ENCODE measurements at places on chromosomes 5 and 9.

GRCh38 chr5:141941779-141942178, 16.2 kb downstream of the PCDH12 start:
- H3K4me1 ChIP-seq: no peaks in the 10 kb centered on the region
- no peak overlapping the region for H3K4me3 ChIP-seq
- peaks cover 2% of the 10 kb centered on the region for H3K36me3 ChIP-seq
- no peak overlapping the region for H3K27ac ChIP-seq
- no peak for DNase-seq

DNA sequence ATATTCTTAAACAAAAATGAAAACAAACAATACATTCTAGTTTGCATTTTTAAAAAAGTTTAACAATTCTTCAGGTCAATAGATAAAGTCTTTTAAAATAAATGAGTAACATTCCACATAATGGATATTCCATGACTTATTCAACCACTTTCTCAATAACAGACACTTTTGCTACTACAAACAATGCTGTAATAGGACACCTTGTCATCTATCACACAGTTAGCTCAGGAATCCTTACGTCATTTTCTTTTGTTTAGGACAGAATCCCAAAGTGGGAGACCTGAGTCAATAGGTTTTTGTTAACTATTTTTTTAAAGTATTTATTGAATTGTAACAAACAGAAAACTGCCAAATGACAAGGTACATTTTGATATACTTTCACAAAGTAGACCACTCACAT, 72.5 kb downstream of the CEP120 start:
- no peaks in the 10 kb centered on the region for H3K4me1 ChIP-seq
- H3K4me3 ChIP-seq: no peak overlapping the region
- no peak for DNase-seq
- no peaks in the 10 kb centered on the region for H3K27me3 ChIP-seq
- H3K27ac ChIP-seq: no peak overlapping the region

- H3K36me3 ChIP-seq: no peaks in the 10 kb centered on the region
- H3K4me3 ChIP-seq: no peak overlapping the region
- no peaks in the 10 kb centered on the region for H3K27me3 ChIP-seq
- DNase-seq: no peak
These were observed 54.7 kb upstream of the ADAMTS16 start for GRCh38 chr5:5085381-5085780.

- no peak overlapping the region for H3K27ac ChIP-seq
- DNase-seq: no peak
- no peaks in the 10 kb centered on the region for H3K4me1 ChIP-seq
- H3K27me3 ChIP-seq: no peaks in the 10 kb centered on the region
- no peaks in the 10 kb centered on the region for H3K36me3 ChIP-seq
These were observed 170.1 kb downstream of the ADAMTS12 start for GRCh38 chr5:33721491-33722200.

DNA sequence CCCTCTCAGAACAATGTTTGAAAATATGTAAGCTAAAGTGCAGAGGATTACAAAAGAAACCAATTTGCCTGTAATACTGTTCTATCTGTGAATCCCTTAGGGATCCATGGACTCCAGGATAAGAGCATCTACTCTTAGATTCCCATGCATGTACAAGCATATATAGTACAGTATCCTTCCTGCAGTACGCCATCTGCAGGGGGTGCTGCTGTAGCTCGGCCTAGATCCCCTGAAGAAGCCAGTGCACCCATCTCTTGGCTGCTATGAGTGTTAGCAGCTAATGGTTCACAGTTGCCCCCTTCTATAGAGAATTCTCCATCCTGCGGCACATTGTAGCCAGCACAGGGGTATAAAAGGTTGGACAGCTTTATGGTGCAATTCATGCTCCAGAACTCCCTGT, 61.8 kb upstream of the SLC30A5 start:
- no peaks in the 10 kb centered on the region for H3K36me3 ChIP-seq
- H3K27me3 ChIP-seq: peaks cover 2% of the 10 kb centered on the region
- no peaks in the 10 kb centered on the region for H3K4me1 ChIP-seq
- H3K27ac ChIP-seq: no peak overlapping the region

DNA sequence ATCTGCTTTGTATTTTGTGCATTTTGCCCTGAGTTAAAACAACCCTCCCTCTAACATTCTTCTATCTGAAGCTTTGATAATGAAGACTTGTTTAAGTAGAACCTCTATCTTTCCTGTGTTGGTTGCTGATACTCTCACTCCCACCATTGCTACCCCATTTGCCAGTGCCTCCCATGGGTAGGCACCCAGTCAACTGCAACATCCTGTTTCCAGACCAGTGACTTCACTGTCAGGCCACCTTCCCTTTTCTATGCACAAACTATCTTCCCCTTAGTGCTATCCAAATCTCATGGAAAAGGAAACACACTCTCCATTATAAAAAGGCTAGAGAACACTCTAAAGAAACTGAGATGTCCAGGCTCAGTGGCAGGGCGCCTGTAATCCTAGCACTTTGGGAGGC, 5.6 kb upstream of the IARS1 start:
- peaks cover 58% of the 10 kb centered on the region for H3K36me3 ChIP-seq
- peaks cover 27% of the 10 kb centered on the region for H3K4me1 ChIP-seq
- H3K4me3 ChIP-seq: no peak overlapping the region
- no peaks in the 10 kb centered on the region for H3K27me3 ChIP-seq
- peak overlapping the region; percentile 74 for H3K27ac ChIP-seq

GRCh38 chr9:100111235-100111634, 12.2 kb downstream of the INVS start:
- no peak overlapping the region for H3K27ac ChIP-seq
- H3K36me3 ChIP-seq: peaks cover 9% of the 10 kb centered on the region
- no peaks in the 10 kb centered on the region for H3K27me3 ChIP-seq
- no peak overlapping the region for H3K4me3 ChIP-seq

DNA sequence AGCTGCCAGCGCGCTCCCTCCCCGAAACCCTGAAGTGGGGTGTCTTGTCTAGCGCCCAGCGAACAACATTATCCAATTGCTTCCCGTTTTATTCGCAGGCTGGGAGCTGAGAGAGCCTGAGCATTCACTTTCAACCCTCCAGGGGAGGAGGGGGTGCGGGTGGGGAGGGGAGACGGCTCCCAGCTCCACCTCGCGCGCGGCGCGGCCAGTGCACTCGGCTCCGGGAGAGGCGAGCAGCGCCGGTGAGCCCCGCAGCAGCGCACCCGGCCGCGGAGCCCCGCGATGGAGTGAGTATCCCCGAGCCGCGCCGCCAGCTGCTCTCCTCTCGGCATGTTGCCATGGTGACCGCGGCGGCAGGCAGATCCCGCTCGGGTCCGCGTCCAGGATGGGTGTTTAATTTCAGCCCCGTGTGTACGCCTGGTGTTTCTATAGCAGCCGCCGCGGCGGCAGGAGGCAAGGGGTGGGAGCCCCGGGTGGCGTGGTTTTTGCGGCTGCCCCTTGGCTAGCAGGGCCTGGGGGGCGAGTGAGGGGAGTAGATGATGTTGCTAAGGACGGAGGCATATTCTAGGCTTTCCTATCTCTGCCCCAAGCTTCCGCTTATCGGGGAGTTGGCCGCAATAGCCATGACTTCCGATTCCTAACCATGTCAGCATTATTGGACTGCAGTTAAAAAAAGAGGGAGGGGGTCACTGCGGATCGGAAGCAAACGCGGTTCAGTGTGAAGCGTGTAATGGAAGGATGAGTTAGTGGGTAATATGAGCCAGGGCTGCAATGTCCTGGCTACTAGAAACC, 139.2 kb upstream of the PALM2AKAP2 start:
- peaks cover 9% of the 10 kb centered on the region for H3K4me1 ChIP-seq
- no peak overlapping the region for H3K27ac ChIP-seq

- H3K4me1 ChIP-seq: no peaks in the 10 kb centered on the region
- H3K27me3 ChIP-seq: no peaks in the 10 kb centered on the region
- no peak overlapping the region for H3K4me3 ChIP-seq
- no peak for DNase-seq
- H3K27ac ChIP-seq: no peak overlapping the region
These were observed 139.5 kb downstream of the BARX1 start for GRCh38 chr9:93815677-93816076.

DNA sequence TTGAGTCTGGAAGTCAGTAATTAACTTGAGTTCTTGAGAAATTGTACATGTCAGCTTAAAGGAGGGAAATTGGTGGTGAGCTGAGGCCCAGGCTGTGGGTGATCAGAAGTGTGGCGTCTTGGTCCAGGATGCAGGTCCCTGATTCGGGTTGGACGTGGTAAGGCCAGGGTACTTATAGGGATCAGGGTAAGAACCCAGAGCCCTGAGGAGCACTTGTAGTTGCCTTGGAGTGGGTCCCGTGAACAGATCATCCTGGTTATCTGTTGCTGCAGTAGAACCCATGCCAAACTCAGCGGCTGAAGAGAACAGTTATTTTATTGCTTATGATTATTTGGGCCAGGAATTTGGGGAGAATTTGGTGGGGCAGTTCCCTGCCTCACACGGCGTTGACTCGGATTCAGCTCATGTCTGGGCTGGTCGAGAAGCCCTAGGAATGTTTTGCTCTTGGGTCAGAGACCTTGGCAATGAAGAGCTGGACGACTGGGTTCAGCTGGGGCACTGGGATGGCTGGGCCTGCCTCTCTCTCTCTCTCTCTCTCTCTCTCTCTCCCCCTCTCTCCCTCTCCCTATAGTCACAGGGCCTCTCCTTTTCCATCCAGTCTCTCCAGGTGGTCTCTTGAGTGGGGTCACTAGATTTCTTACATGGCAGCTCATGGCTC, 73.1 kb downstream of the PDZD2 start:
- H3K4me3 ChIP-seq: no peak overlapping the region
- no peak for DNase-seq
- no peaks in the 10 kb centered on the region for H3K27me3 ChIP-seq
- no peak overlapping the region for H3K27ac ChIP-seq
- no peaks in the 10 kb centered on the region for H3K4me1 ChIP-seq
- no peaks in the 10 kb centered on the region for H3K36me3 ChIP-seq

- no peak overlapping the region for H3K4me3 ChIP-seq
- H3K36me3 ChIP-seq: no peaks in the 10 kb centered on the region
- DNase-seq: no peak
- H3K27me3 ChIP-seq: peaks cover 3% of the 10 kb centered on the region
These were observed 97.3 kb upstream of the DAB2 start for GRCh38 chr5:39521940-39522590.

DNA sequence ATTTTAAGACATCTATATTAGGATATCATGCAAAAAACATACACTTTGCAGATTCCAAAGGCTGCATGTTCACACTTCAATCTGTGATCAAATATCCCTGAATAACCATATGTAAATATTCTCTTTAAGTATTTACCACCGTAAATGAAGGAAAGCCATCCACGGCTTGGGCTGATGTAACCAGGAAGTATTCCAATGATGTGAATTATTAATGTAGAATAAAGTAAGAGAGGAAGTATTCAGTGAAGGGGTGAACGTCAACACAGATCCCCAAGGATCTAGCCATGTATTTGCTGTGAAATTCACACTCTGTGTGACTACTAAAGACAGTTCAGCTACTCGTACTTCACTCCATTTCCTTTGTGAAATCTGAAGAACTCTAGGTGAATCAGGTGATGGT, 75.2 kb downstream of the CDH6 start:
- no peaks in the 10 kb centered on the region for H3K27me3 ChIP-seq
- DNase-seq: no peak
- no peak overlapping the region for H3K27ac ChIP-seq
- no peaks in the 10 kb centered on the region for H3K4me1 ChIP-seq
- no peak overlapping the region for H3K4me3 ChIP-seq
- no peaks in the 10 kb centered on the region for H3K36me3 ChIP-seq

GRCh38 chr5:76682387-76682786, 33.5 kb upstream of the F2R start:
- peaks cover 8% of the 10 kb centered on the region for H3K4me1 ChIP-seq
- no peak overlapping the region for H3K4me3 ChIP-seq
- no peaks in the 10 kb centered on the region for H3K27me3 ChIP-seq
- no peak for DNase-seq
- H3K27ac ChIP-seq: no peak overlapping the region

DNA sequence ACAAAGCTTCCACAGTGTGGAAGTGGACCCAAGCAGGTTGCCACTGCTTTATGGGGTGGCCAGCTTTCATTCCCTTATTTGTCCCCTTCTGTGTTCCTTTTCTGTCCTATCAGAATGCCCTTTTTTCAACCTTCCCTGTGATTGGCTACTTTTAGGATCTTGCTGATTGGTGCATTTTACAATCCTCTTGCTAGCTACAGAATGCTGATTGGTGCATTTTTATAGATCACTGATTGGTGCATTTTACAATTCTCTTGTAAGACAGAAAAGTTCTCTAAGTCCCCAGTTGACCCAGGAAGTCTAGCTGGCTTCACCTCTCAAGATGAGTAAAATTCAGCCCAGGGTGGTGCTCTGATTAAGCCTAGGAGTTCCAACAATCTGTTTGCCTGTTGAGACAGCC, 157.2 kb upstream of the ERCC6L2 start:
- no peak for DNase-seq
- no peak overlapping the region for H3K4me3 ChIP-seq
- no peaks in the 10 kb centered on the region for H3K27me3 ChIP-seq
- no peaks in the 10 kb centered on the region for H3K4me1 ChIP-seq

DNA sequence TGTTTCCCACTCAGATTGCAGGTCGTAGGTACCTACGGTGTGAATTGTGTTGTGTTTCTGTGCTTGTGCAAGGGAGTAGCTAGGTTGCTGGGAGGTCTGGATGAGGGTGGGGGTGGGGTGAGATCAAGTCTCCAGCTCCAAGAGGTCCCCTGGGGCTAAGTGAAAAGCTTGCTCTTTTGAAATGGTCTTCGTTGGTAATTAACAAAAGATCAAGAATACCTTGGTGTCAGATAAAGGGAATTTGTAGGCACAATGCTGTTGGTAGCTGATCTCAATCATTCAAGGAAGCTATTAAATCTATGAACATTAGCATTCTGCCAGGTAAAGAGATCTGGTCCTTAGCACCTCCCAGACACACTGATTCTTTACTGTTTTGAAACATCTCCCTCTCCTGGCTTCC, 928 bp upstream of the PCDHGC4 start:
- H3K27me3 ChIP-seq: peaks cover 60% of the 10 kb centered on the region
- H3K4me1 ChIP-seq: peaks cover 15% of the 10 kb centered on the region
- no peak overlapping the region for H3K4me3 ChIP-seq

- no peak overlapping the region for H3K4me3 ChIP-seq
- no peaks in the 10 kb centered on the region for H3K27me3 ChIP-seq
- no peaks in the 10 kb centered on the region for H3K4me1 ChIP-seq
- DNase-seq: no peak
These were observed 269.5 kb upstream of the MSX2 start for GRCh38 chr5:174454890-174455289.

DNA sequence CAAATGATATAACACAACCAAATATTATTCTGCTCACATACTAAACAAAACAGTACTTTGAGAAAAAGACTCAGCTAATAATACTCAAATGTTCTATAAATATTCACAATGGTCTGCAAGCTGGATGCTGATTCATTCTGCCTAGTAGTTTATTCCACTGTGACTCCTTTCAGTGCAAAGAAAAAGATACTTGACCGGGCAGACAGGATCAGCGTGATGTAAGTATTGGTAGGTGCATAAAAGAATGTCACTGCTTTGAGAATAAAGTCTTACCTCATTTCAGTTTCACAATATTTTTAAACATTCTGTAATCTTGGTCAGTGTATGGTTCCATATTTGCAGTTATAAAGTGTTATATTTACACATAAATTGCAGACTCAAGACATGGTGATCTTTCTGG, 223.0 kb upstream of the NUDT12 start:
- no peak overlapping the region for H3K4me3 ChIP-seq
- DNase-seq: no peak
- H3K36me3 ChIP-seq: no peaks in the 10 kb centered on the region
- H3K4me1 ChIP-seq: no peaks in the 10 kb centered on the region
- no peak overlapping the region for H3K27ac ChIP-seq
